ENCODE measurements at places on chromosomes 12 and 14. TPM values are rescaled to one million over a fixed set of nuclear protein-coding genes. Genes with fewer than 3 reads are reported as not detected.

GRCh38 chr12:28024231-28024995, 51.9 kb upstream of the PTHLH start:
- no peak for DNase-seq

DNA sequence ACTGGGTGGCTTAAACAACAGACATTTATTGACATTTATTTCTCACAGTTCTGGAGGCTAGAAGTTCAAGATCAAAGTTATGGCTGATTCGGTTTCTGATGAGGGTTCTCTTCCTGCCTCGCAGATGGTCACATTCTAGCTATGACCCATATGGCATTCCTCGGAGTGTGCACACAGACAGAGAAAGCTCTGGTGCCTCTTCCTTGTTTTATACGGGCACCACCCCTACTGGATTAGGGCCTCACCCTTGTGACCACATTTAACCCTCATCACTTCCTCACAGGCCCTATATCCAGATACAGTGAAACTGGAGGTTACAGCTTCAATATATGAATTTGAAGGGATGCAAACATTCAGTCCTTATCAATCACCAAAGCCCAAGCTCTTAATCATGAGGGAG, 77.0 kb upstream of the OVCH1 start:
- no peak for DNase-seq

DNA sequence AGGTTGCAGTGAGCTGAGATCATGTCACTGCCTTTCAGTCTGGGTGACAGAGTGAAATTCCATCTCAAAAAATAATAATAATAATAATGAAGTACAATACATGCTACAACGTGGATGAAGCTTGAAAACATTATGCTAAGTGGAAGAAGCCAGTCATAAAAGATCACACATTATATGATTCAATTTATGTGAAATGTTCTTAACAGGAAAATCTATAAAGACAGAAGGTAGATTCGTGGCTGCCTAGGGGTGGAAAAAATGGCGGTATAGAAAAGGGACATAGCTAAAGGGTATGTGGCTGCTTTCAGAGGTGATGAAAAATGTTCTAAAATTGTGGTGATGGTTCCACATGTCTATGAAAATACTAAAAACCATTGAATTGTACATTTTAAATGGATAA, 41.0 kb upstream of the AMIGO2 start:
- no peak for DNase-seq

DNA sequence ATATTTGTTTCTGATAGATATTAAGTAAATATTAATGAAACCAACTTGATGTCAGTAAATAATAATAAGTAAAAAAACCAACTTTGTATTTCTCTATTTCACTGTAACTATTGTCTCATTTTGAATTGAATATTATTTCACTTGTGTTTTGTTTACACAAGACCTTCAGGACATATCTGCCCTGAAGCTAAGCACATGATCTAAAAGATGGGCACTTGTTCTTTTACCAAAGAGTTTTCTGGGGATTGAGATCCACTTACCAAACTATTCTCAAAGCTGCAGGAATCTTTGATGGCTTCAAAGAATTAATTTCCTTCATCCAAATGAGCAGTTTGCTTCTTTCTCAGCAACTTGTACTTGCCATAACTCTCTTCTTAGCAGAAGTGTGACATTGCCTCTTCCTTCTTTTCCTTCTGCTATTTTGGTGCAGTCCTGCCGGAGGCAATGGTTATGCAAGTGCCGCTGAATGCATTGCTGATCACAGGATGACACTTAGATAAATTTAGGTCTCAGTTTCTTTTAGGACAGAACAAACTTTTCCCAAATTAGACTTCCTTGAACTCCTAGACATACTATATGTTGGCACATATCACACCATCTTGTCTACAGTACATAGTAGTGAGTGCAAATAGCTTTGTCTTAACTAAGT, 9.2 kb downstream of the FAR2 start:
- no peak for DNase-seq

- DNase-seq: no peak
Observed at GRCh38 chr12:112393328-112393727, 11.1 kb upstream of the HECTD4 start.

Gene PRICKLE1
- 20.1 TPM for total RNA-seq

DNA sequence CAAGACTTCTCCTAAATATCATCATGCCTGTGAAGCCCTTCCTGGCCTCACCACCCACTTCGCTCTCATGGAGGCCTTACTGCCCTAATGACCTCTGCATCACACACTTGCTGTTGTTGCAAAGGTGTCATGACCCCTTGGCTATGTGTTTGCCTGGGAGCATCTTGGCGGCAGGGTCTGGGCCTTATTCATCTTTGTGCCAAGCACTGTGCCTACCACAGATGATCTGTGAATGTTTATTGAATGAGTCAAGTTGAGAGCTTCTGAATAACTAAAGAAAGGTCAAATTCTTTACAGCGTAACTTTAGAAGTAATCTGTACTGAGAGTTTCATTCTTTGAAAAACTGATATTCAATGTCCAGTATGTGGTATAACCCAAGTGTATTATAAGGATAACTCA, 113.3 kb downstream of the TTC8 start:
- DNase-seq: no peak

DNA sequence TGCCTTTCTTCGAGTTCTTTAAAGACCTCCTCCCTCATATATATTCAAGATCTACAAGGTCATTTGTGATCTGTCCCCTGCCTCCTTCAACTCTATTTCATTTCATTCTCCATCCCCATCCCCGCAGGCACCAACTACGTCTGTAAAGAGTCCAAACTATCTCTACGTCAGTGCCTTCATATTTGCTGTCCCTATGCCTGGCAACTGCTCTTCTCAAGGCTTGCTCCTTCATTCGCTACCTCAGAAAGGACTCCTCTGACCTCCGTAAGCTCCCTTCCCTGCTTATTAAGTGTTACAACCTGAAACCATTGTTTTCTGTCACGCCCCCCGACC, 650 bp downstream of the LLPH start:
- no peak for DNase-seq

GRCh38 chr12:79366374-79366773, 324.4 kb downstream of the PAWR start:
- DNase-seq: no peak

Gene KTN1
- total RNA-seq: 310 TPM

GRCh38 chr14:50875359-50876070, 3.7 kb downstream of the ABHD12B start:
- no peak for DNase-seq

DNA sequence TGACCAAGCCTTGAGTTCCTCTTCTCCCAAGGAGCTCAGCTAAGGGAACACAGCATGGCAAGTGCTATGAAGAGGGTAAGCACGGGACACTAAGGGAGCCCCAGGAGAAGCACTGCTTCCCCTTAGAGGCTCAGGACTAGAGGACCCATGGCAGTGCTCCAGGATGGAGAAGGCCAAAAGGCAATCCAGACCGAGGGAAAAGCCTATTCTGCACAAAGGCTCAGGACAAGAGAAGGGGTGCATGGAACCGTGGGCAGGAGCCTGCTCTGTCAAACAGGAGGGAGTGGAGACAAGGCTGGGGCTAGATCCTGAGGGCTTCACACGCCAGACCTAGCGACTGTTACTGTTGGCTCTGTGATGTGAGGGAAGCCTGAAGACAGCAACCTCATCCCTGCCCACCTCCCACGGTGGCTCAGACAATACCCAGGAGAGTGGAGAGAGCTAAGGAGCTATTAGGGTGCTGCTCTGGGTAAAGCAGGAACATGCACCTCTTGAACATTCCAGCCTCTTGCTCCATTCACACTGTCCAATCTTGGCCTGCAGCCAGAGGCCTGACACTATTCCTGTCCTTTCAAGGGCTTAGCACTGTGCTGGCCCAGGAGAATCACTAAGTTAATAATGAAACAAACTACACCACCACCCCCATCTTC, 24.2 kb downstream of the OTUB2 start:
- no peak for DNase-seq

Gene APOLD1
- total RNA-seq: 4.1 TPM

Gene PEBP1
- 168 TPM for total RNA-seq

GRCh38 chr14:68782091-68782981, 10.5 kb downstream of the ZFP36L1 start:
- no peak for DNase-seq

- DNase-seq: no peak
Observed at GRCh38 chr14:97902630-97903029, 1105.4 kb downstream of the VRK1 start.

DNA sequence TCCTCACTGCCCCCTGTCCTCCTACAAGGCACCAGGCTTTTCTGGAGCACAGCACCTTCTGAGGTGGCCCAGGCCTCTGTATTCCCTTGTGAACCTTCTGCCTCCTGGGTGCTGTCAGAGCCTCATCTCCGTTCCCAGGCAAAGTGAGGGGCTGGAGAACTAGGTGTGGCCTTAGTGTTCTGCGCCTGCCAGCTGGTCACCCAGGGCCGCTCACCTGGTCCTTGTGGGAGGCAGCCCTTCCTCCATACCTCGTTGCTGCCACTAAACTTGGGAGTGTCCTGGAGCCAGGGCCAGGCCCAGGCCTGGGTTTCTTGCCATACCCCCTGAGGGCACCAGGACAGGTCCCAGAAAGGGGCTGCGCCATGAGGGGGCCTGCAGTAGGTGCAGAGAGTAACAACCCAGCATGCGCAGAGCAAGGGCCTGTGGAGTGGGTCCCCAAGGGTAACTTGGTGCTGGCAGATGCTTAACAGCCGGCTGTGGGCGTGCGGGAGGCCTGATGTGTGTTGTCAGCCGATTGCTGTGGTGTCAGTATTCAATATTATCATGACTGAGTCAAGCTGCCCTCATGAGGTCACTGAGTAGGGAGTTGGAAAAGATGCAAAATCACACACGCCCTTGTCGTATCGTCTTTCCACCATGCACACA, 17.1 kb downstream of the OTUB2 start:
- no peak for DNase-seq

Gene AQP6
- 0.31 TPM for total RNA-seq

GRCh38 chr14:93713726-93714405, 74.4 kb downstream of the PRIMA1 start:
- no peak for DNase-seq

GRCh38 chr12:57460468-57460784, 841 bp downstream of the GLI1 start:
- no peak for DNase-seq

Data from Panc1 (cell line).